ENCODE measurements at places on chromosomes 5 and 9. TPM values are rescaled to one million over a fixed set of nuclear protein-coding genes. Genes with fewer than 3 reads are reported as not detected.

Gene CARD9
- 0.85 TPM for total RNA-seq

Gene LCN12
- 1.9 TPM for total RNA-seq

Gene CNTFR
- 0.20 TPM for total RNA-seq

Gene TLR4
- 0.08 TPM for total RNA-seq

Gene C9orf153
- not detected for total RNA-seq

Gene SPINK13
- total RNA-seq = not detected

Gene NNT
- 12.9 TPM for total RNA-seq

Gene TRPM3
- not detected for total RNA-seq

Gene UNC5A
- total RNA-seq = 0.12 TPM

Gene NUTM2F
- total RNA-seq = not detected

Gene DMGDH
- total RNA-seq = not detected

Gene CBY3
- total RNA-seq = not detected

Gene PCDHGA10
- 0.03 TPM for total RNA-seq

Gene DNLZ
- 36.9 TPM for total RNA-seq

Gene GTF2H2C
- total RNA-seq = 37.6 TPM

Gene CCNH
- total RNA-seq = 47.9 TPM

Gene SLC28A3
- not detected for total RNA-seq

Gene FBP1
- not detected for total RNA-seq

Gene HK3
- total RNA-seq = not detected

Measured in A549 treated with DMSO at 1 μM for 4 hours (cell line).